ENCODE measurements at places on chromosomes 16 and 17.

DNA sequence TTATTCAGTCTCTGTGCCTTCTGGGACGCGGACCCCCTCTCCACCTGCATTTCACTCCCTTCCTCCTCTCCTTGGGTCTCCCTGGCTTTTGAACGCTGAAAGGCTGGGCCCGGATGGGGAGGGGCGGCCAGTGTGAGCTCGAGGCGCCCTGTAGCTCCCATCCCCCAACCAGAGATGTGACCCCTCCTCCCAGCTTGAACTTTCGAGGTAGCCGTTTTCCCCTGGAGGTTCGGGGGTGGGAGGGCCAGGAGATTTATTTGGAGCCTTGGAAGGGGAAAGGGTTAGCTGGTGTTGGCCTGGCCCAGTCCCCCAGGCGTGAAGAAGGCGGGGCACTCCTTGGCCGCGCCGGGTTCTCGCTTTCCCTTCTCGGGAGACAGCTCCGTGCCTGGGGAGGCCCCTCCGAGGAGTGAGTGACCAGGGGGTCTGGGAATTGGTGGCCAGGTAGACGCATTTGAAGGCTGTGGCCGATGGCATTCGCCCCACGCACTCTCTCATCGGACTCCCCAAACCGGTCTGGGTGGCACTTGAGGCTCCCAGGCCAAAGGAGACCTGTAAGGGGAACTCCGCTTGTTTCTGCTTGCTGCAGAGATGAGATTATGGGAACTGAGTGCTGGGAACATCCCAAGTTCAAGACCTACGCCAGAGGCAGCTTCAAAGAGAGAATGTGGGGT is 942 bp downstream of the LDAF1 start:
- DNase-seq = no peak

DNA sequence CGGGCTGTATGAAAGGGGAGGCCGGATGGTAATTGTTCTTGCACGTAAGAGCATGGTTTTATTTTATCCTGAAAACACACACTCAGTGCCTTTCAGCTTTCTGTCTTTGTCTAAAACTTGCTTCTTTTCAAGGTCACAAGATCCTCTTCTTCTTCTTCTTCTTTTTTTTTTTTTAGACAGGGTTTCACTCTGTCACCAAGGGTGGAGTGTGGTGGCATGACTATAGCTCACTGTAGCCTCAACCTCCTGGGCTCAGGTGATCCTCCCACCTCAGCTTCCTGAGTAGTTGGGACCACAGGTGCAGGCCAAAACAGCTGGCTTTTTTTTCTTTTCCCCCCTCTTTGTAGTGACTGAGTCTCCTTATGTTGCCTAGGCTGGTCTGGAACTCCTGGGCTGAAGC is 15.9 kb upstream of the ZNF629 start:
- no peak for DNase-seq

- DNase-seq = no peak
These were observed 2.7 kb downstream of the MPO start for GRCh38 chr17:58277802-58278595.

DNA sequence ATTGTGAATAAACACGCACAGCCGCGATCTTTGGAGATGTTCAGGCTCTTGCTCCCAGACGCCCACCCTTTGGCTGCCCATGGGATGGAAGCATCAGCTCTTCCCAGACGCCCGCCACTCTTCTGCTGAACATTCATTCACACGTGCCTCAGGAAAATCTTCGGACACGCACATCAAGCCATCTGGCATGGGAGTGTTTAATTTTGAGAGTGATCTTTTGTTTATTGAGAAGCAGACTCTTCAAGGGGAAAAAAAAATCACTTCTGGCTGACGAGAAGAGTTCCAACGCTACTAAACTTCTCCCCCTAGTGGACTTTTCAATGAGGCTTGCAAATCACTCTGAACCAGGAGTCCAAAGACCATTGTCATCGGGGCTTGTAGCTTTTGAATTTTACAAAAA is 62.0 kb upstream of the NUDT7 start:
- DNase-seq = peak; percentile 50

DNA sequence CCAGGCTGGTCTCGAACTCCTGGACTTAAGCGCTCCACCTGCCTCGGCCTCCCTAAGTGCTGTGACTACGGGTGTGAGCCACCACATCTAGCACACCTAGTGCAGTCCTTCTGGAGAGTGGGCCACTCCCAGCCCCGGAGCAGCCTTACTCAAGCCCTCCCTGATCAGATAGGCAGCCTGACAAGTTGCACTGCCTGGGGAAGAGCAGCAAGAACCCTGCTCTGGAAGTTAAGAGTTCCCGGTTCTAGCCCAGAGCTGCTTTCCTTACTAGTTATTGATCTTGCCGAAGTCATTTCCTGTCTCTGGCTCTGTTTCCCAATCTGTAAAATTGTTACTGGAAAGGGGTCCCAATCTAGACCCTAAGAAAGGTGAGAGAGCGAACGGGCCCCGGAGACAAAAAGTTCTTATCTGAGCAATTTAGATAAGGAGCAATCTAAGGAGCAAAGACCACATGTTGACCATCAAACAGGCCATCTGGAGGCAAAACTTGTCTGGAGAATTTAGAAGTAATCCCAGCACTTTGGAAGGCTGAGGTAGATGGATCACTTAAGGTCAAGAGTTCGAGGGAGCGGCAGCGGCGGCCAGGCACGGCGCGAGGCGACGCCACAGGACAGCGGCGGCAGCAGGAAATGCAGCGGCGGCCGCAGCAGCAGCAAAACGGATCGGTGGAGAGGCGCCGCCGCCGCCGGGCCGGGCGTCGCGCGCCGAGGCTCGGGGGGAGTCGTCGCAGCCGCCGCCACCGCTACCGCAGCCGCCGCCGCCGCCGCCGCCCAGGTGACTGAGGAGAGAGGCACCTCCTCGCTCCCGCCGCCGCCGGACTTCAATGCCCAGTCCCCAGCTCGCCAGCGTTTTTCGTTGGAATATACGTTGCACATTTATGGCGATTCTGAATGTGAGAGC is 4.3 kb upstream of the NAGLU start:
- DNase-seq = peak; percentile 63

- no peak for DNase-seq
These were observed 21.2 kb downstream of the PLXDC1 start for GRCh38 chr17:39130205-39130604.

- DNase-seq = no peak
These were observed 61.7 kb upstream of the LYRM9 start for GRCh38 chr17:27954548-27955495.

- no peak for DNase-seq
These were observed 446.5 kb downstream of the MAF start for GRCh38 chr16:79154086-79154485.

GRCh38 chr16:64109241-64109640 is 1012.6 kb downstream of the CDH11 start:
- DNase-seq = no peak

DNA sequence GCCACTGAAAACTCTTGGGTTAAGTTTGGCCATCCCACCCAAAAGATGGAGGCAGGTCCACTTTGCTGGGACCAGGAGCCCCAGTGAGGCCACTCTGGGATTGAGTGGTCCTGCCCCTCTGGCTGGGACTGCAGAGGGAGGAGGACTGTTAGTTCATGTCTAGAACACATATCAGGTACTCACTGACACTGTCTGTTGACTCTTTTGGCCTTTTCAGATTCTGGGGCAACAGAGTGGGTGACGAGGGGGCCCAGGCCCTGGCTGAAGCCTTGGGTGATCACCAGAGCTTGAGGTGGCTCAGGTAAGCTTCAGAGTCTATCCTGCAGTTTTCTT is 19.5 kb upstream of the CYLD start:
- no peak for DNase-seq

GRCh38 chr17:5219536-5219935 is 15.1 kb downstream of the SCIMP start:
- DNase-seq = no peak

DNA sequence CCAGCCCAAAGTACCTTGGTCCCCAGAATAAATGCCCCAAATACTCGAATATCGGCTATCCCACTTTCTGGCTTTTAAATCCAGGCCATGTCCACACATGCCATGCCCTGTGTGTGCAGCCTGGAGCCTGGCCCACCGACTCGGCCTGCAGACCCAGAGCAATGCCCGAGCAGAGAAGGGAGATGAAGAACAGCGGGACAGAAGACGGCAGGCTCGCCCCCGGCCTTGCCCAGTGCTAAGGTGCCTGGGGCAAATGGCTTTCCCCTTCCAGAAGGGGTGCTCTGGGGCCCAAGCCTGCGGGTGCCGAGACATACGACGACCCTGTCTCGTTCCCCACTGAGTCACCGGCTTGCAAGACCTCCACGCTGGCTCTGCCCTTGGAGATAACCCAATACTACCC is 8.0 kb downstream of the CLUH start:
- no peak for DNase-seq

DNA sequence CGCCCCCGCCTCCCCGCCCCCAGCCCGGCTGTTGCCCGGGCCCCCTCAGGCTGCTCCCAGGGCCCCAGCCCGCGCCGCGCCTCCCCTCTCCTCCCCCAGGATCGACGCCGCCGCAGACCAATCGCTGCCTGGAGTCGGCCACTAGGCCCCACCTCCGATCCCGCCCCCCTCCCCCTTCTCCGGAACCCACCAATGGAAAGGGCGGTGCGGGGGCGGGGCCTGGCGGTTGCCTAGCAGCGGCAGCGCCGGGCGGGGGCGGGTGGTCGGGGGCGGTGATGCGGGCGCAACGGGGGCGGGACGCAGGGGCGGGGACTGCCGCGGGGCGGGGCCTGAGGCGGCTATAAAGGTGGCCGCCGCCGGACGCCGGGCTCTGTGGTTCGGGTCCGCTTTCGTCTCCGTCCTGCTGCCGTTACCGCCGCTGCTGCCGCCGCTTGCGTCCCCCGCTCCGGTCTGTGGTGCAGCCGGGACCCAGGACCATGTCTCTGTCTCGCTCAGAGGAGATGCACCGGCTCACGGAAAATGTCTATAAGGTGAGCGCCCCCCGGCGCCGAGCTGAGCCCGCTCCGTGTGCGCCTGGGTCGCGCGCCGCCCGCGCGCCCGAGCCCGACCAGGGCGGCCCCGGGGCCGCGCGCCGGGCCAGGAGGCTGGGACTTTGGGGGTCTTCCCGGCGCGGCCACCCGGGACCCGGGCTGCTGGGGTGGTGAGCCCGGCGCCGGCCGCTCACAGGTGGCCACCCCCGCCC is at the start of gene BAIAP2:
Gene BAIAP2 (plus strand): TSS at position 373 of the 742 bp plus-strand sequence. CDS start 104 bp downstream, at position 477.
- peak; percentile 88 for DNase-seq

GRCh38 chr17:11980813-11981212 is 16.5 kb downstream of the ZNF18 start:
- DNase-seq = peak; percentile 7

GRCh38 chr16:75931043-75931442 is 204.8 kb upstream of the CPHXL start:
- peak; percentile 98 for DNase-seq

- DNase-seq = no peak
These were observed 10.5 kb downstream of the PDZD9 start for GRCh38 chr16:21990381-21990944.

DNA sequence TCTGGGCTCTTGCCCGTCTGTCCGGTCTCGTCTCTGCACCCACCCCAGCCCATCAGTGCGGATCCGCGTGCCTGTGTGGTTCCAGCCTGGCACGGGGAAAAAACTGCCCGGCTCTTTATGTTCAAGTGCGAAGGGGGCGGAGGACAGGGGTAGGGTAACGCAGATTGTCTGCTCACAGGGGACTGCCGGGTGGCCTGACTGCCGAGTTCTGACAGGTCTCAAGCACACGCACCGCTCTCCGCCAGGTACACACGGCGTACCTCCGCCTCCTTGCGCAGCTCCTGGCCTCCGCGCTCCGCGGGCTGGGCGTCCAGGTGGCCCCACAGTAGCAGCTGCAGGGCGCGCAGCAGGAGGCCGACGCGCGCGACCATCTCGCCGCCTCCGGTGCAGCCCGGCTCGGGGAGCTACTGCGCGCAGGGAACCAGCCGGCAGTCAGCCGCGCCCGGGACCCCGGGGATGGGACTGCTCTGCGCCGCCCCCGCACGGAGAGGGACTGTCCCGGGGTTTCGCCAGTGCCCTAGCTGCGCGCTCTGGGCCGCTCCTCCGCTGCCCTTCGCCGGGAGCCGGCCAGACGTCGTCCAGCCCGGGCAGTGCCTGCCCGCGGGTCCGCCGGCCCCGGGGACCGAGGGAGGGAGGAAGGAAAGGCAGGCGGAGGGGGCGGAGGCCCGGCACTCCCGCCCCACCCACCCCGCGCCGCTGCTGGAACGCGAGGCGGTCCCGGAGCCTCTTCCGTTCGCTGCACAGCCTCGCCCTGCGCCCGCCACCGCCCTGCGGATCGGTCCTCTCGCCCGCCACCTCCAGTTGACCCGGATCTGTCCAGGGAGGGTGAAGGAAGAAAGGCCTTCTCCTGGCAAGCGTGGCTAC is at the start of gene MMP28:
Gene MMP28 (minus strand): TSS at position 635 of the 864 bp plus-strand sequence. CDS start 264 bp downstream, at position 371.
- peak; percentile 24 for DNase-seq

GRCh38 chr17:27244491-27245223 is 49.3 kb upstream of the WSB1 start:
- DNase-seq = peak; percentile 98

DNA sequence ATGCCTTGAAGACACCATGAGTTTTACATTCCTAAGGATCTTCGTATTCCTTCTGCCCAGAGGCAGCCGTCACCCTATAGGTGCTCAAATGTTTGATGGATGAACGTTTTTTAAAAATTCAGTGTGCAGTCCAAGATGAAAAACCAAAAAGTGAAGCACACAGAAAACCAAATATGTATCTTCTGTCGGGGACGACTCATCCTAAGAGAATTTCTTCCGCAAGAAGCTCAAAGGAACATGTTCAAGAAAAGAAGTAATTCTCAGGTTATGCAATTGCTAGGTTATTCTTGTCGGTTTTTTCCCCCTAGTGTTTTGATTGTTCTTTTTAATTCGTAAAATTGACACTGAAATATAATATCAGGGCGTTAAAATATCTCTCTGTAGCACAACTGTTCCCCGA is 1.4 kb downstream of the CENPV start:
- DNase-seq = peak; percentile 76

DNA sequence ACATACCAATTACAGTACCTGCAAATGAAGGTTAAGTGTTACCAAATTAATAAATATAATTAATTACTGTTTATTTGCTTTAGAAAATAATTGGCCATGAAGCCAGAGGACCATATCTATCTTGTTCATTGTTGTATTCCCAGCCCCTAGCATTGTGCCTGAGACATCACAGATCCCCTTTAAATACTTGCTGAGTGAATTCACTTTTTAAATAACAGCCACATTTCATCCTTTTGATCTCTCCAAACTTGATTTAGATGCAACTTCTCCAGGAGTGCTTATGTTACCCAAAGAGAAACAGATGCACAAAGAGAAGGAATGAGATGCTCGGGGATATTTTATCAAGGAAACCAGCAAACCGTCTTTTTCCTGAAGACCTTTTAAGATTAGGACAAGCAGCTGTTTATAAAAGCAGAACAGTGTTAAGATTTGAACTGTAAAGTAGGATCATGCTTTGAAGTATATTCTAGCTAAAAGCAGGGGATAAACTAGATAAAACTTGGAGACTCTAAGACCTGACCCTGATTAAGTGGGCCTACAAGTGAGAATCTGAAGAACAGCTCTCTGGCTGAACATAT is 66.3 kb downstream of the CHD9 start:
- peak; percentile 62 for DNase-seq

GRCh38 chr16:10576390-10577304 is 3.8 kb downstream of the EMP2 start:
- DNase-seq = no peak

- DNase-seq = no peak
These were observed 38.0 kb downstream of the CDH1 start for GRCh38 chr16:68774982-68775634.

DNA sequence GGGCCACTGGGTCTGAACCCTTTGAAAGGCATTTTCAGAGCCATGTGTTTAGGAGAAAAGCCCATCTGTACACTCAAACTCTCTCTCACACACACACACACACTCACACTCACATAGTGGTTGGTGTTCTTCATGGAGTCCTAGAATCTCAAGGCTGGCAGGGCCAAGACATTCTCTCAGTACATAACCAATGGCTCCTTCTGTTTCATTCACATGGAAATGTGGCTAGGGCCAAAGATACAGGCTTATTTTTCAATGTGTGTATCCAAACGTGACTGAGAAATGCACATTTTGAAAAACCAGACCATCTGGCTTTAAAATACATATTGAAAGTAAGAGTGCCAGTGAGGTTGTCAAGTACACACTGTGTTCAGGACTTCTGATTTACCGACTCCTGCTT is 59.0 kb upstream of the SALL1 start:
- DNase-seq = no peak

All from amniotic epithelial cell (primary cell).